ENCODE measurements at places on chromosomes 11 and 22.

DNA sequence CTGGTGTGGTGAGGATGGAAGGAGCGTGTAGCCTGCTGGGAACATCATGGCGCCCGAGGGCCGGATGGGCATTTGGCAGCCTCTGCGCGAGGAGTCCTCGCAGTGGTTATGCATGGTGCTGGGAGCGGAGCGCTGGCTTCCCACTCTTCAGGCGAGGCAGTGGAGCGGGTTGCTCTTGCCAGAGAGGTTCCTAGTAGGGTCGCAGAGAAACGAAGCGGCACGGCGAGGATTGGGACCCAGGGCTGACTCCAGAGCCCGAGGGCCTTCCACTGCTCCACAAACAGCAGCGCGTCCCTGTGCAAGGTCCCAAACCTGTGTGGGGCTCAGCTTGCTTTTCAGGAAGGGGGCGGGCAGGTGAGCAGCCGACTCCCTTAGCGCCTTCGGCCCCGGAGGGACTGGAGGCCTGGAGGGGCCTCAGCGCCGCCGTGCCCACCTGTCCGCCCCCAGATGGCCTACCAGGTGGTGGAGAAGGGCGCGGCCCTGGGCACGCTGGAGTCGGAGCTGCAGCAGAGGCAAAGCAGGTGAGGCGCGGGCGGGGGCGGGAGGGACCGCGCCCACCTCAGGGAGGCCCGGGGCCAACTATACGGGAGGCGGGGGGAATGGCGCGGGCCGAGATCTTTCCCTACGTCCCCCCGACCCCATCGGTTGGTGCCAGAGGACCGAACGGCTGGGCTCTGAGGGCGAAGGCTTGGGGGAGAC is 7.2 kb downstream of the ATG16L2 start:
- DNase-seq = no peak

GRCh38 chr11:72493426-72494108 is 59.2 kb upstream of the CLPB start:
- no peak for DNase-seq

- DNase-seq = no peak
Measured at GRCh38 chr11:76772100-76772782, 10.9 kb upstream of the TSKU start.

- no peak for DNase-seq
Measured at GRCh38 chr11:45768486-45768885, 36.5 kb upstream of the SLC35C1 start.

DNA sequence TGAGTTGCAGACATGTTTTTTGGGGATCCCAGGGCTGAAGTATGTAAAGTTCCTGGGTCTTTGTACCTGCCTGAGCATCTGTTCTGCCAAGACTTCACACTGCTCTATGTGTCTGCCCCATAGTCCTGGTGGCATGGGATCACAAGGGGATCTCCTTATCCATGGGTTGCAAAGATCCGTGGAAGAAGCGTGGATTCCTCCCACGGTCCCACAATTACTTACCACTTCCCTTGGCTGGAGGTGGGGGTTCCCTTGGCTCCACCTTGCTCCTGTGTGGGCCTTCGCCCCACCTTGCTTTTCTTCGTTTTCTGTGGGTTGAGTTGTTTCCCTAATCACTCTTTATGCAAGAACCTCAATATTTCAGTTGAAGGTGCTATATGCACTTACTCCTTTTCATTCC is 157.4 kb upstream of the CHORDC1 start:
- DNase-seq = no peak

DNA sequence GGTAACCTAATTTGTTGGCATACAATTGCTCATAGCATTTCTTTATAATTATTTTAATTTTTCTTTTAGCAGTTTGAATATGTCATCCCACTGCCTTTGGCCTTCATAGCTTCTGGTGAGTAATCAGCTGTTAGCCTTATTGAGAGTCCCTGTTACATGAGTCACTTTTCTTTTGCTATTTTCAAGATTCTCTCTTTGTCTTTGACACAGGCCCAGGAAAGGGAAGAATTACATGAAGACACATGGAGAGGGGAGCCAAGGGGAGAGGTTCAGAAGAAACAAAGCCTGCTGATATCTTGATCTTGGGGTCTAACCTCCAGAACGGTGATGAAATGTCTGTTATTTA is 418.2 kb downstream of the METTL15 start:
- DNase-seq = no peak

DNA sequence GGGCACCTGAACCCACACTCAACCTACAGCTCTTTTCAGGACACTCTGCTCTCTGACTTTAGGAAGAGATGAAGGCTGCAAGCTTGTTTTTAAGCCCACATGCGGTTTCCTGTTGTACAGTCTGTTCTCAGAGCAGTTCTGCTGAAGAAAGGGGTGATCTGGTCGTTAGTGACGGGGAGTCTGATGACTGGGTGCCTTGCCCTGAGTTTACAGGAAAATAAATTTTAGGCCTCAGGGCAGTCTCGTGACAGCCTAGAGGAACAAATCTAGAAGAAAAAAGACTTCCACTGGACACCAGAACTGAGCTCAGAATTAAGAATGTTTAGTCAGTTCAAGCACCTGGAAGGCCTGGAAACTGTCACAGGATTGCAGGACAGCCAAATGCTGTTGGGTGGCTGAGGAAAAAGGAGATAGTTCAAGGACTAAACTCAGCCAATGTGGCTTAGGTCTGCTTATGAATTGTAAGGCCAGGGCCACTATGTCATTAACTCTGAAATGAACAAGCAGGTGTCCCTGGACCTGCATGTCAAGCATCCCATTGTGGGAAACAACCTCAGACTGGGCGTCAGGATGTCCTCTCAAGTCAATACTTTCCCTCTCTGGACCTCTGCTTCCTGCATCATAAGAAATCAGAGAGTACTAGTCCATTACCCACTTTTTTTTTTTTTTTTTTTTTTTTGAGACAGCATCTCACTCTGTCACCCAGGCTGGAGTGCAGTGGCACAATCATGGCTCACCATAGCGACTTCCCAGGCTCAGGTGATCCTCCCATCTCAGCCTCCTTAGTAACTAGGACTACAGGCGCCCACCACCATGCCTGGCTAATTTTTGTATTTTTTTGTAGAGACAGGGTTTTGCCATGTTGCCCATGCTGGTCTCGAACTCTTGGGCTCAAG is 5.7 kb downstream of the PIK3IP1 start:
- no peak for DNase-seq

- DNase-seq = no peak
Measured at GRCh38 chr11:26859416-26859815, 134.5 kb upstream of the FIBIN start.

DNA sequence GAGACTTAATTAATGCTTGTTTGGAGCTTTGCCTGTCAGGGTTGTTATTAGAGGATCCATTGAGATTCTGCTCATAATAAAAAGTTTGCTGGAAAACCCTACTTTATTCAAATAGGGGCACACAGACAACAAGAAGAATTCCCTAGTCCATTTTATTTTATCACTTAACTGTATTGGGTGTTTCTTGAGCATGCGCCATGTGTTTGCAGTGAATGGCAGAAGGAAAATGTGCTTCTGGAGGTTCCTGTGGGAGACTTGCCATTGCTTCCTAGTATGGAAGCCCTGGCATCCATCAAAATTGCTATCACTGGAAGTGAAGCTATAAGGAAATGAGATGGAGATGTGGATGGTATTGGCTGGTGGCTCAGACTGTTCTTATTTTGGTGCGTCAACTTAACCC is 106.6 kb upstream of the GALNT18 start:
- DNase-seq = no peak

DNA sequence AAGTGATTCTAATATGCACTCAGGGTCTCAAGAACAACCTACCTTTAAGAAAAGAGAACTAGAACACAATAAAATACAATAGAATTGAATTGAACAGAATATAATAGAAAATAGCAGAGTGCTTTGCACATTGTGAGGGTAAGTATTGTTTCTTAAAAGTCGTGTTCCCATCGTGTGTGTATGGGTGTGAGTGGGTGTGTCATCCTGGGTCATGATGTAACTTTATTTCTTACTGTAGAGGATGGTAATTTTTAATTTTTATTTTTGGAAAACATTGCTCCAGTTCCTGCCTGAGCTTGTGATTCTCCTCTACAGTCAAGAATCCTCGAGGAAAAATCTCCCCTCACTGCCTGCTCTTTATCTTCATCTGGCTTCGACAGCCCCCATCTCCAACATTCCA is 75.7 kb upstream of the CSNK2A3 start:
- no peak for DNase-seq

DNA sequence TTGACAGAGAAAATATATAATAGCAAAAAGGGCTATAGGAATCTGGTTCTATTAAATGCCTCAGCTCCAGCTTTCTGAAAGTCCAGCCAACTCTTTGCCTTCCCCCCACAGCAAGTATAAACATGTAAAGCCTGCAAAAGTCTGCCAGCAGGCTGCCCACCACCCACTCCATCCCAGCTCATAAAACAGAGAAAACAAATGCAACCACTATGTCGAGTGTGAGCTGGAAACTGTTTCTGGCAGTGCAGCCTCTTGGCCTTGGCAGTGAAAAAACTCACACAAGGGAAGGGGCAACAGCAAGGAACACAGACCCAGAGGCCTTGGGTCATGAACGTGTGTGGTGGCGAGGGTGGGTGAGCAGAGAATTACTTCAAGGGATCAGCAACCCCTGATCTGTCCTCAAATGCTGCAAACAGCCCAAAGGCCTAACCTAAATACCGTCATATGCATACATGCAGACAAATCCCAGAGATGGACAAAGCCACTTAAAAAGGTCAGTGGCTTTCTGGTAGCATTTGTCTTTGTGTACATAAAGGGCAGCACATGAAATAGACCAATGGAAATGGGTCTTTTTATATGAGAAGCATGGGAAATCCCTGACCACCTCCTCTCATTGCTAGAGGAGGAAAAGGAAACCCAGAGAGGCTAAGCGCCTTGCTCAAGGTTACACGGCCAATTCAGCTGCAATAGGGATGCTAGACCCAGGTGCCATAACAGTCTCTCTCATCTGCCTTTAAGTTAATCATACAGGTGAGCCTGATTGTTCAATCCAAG is 74.8 kb downstream of the NAT10 start:
- DNase-seq = no peak

GRCh38 chr11:95486466-95486865 is 255.5 kb upstream of the SESN3 start:
- no peak for DNase-seq

- DNase-seq = peak; percentile 3
Measured at GRCh38 chr11:74493791-74494630, 487 bp upstream of the LIPT2 start.

DNA sequence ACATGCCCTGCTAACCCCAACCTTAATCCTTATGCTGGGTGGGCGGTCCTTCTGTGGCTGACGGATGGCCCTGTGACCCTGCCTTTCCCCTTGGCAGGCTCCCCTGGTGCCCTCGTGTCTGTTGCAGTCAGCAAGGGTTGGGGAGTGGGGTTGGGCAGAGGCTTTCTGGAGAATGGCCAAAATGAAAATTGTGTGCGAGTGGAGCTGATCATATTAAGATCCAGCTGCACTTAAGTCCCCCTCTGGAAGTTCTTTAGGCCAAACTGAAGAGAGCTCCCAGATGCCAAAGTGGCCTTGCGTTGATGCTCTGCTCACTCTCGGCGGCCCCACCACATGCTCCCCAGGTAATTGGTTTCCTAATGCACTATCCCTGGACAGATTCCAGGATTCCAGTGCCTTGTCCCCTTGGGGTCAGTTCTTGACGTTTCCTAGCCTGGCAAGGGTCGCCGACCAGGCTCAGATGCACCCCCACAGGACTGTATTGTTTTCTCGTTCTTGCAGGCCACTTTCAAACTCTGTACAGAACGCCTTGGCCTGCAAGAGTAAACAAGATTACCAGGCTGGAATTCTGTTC is 16.4 kb upstream of the C11orf96 start:
- no peak for DNase-seq

GRCh38 chr22:37326726-37327125 is 44.4 kb downstream of the CYTH4 start:
- no peak for DNase-seq

GRCh38 chr11:22460181-22460580 is 122.0 kb downstream of the SLC17A6 start:
- DNase-seq = no peak

GRCh38 chr11:27255447-27255828 is 107.6 kb downstream of the CCDC34 start:
- DNase-seq = no peak

DNA sequence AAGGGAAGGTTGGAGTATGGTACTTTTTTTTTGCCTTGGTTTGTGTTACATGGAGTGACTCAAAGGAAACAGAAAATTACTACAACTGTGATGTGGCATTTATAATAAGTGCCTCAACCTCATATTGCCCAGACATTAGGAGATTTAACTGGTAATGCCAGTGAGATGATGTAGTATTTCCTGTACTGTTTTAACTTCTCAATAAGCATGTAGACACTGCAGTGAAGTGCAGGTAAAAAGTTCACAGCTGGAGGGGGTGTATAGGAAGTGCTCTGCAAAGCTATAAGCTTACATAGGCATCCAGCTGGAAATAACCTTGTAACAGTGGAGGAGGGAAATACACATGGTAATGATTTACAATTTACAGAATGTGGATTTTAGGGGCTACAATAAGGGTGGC is 138.2 kb upstream of the MTMR2 start:
- no peak for DNase-seq

DNA sequence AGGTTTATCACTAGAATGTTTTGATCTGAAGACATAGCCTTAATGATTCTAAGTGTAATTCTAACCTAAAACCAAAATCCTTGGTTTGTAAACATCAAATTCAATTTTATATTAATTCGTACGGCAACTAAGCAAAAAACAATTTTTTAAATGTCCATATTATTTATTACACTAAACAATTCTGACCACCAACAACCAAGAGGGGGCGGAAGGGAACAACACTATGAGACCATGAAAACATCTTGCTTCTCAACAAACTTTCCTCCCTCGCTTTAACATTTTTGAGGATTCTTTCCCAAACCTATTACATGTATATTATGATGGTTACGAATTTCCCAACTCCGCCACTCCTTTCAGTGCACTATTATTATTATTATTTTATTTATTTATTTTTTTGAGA is 6.5 kb upstream of the UCP2 start:
- DNase-seq = no peak

DNA sequence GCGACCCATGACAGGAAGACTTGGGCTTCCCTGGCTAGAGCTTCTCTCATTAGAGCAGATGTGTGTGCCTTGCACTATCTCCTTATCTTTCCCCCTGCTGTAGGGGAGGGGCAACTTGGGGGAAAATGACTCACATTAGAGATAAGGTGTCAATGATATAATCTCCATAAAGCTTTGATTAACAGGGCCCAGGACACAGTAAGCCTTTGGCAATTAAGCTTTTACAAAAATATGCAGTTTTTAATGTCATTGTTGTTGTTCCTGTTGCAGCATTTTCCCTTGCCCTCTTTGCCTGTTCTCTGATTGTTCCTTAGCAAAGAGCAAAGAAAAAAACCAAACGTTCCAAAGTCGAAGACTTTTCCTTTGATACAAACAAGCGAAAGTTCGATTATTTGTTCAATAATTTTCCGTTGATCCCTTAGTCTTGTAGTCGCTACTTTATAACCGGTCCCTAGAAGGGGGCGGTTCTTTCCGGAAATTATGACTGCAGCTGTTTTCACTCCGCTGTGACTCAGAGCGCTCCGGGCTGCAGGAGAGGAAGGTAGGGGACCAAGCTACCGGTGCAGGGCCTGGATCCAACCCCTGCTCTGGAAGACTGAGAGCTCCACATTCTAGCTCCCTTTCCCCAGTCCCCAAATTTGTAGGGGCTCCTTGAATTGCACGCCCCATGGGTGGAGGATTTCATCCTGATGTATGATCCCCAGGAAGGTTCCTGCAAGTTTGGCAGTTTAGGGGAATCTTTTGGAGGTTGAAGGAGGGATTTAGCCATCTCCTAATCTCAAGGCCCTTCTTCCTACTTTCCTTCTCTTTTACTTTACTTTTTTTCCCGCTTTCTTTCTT is at the start of gene VWA5A:
VWA5A (plus strand) TSS at position 509 of the 840 bp plus-strand sequence. CDS start 2,062 bp downstream, outside the sequence.
- DNase-seq = peak; percentile 62

GRCh38 chr11:118212781-118213191 is 12.0 kb downstream of the JAML start:
- DNase-seq = peak; percentile 48
